RKO (cell line): ENCODE measurements at places on chromosomes 3 and 15.

DNA sequence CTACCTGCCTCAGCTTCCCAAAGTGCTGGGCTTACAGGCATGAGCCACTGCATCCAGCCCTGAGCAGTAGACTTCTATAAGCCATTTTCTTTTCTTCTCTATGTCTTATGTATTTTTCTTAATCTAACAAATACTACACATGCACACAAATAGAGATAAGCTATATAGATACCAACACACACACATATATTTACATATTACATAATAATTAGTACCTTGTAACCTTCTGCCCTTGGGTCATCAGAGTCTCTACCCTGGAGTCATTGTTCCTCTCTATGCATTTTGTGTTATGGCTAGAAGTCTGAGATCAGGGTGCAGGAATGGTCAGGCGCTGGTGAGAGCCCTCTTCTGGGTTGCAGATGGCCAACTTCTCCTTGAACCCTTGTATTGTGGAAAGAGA is 154.0 kb upstream of the PTPRG start:
- no peak for DNase-seq

GRCh38 chr15:75599401-75599800 is 20.3 kb upstream of the PTPN9 start:
- DNase-seq: no peak

GRCh38 chr3:76324101-76324500 is 538.8 kb upstream of the ZNF717 start:
- no peak for DNase-seq

GRCh38 chr15:48693484-48693883 is 48.0 kb upstream of the FBN1 start:
- no peak for DNase-seq

GRCh38 chr3:72657666-72658065 is 190.6 kb downstream of the SHQ1 start:
- DNase-seq: no peak

- DNase-seq: no peak
Measured at GRCh38 chr15:99450896-99451358, 114.9 kb upstream of the MEF2A start.

GRCh38 chr15:75841626-75842025 is 1.6 kb upstream of the UBE2Q2 start:
- DNase-seq: no peak

- peak; percentile 48 for DNase-seq
Measured at GRCh38 chr3:50170689-50171088, 15.6 kb downstream of the SEMA3F start.
